Activated naive CD4-positive, alpha-beta T cell treated with anti-CD3 and anti-CD28 coated beads for 36 hours (primary cell): ENCODE measurements at places on chromosomes 1 and 21. TPM values are rescaled to one million over a fixed set of nuclear protein-coding genes. Genes with fewer than 3 reads are reported as not detected.

Gene CLEC20A
- total RNA-seq: not detected

GRCh38 chr1:221487781-221488524 lies 253.9 kb downstream of the DUSP10 start:
- no peak for DNase-seq
- H3K27me3 ChIP-seq: no peaks in the 10 kb centered on the region
- H3K36me3 ChIP-seq: no peaks in the 10 kb centered on the region
- no peak overlapping the region for H3K4me3 ChIP-seq
- H3K27ac ChIP-seq: no peak overlapping the region
- no peaks in the 10 kb centered on the region for H3K4me1 ChIP-seq

DNA sequence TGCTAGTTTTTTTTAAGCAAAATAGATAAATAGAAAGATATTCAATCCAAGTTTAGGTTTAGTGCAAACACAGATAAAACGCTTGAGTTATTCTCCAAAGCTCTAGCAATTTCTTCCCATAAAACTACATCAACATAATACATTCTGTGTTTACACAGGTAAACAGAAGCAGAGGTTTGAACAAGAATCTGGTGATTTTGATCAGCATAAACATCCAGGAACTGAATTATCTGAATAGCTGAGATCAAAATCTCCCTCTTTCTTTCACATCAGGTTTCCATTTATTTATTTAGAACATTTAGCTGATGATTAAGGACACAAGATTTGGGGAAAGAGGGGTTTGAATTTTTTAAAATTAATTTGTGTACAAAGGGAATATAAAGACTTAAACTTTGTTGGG lies 1564.6 kb downstream of the MRPL39 start:
- no peak overlapping the region for H3K27ac ChIP-seq
- no peak overlapping the region for H3K4me3 ChIP-seq
- no peaks in the 10 kb centered on the region for H3K27me3 ChIP-seq
- H3K4me1 ChIP-seq: peaks cover 15% of the 10 kb centered on the region
- H3K36me3 ChIP-seq: no peaks in the 10 kb centered on the region
- no peak for DNase-seq

GRCh38 chr1:199641531-199641930 lies 386.0 kb upstream of the NR5A2 start:
- no peaks in the 10 kb centered on the region for H3K4me1 ChIP-seq
- H3K36me3 ChIP-seq: no peaks in the 10 kb centered on the region
- no peaks in the 10 kb centered on the region for H3K27me3 ChIP-seq
- H3K4me3 ChIP-seq: no peak overlapping the region
- H3K27ac ChIP-seq: no peak overlapping the region
- DNase-seq: no peak

DNA sequence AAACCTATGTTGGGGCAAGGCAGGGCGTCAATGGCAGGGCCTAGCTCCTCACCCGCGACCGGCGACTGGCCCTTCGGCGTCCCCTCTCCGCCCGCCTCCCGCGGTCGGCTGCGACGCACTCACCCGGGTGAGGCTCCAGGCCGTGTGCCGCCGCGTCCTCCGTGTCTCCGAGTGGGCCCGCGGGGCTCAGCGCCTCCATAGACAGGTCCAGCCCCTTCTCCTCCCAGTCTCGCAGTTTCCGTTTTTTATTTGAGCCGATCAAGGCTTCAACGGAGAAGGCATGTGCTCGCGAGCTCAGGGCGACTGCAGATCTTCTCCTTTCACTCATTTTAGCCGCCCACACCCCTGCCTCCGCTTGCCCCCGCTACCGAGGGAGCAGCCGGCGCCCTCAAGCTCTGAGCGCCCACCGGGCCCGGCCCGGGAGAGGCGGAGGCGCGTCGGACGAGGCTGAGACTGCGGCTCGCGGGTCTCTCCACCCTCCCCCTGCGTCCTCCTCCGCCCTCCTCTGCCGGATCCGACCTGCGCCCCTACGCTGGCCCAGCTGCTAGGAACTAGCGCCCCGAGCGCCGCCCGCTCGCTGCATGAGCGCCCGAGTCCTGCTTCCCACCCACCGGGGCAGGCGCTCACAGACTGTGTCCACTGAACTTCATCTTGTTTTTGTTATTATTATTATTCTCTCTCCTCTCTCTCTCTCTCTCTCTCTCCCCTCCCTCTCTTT lies 516 bp downstream of the TBX15 start:
- H3K36me3 ChIP-seq: peaks cover 16% of the 10 kb centered on the region
- peaks cover 43% of the 10 kb centered on the region for H3K4me1 ChIP-seq
- H3K27ac ChIP-seq: peak overlapping the region; percentile 47
- DNase-seq: no peak
- H3K27me3 ChIP-seq: peaks cover 95% of the 10 kb centered on the region

DNA sequence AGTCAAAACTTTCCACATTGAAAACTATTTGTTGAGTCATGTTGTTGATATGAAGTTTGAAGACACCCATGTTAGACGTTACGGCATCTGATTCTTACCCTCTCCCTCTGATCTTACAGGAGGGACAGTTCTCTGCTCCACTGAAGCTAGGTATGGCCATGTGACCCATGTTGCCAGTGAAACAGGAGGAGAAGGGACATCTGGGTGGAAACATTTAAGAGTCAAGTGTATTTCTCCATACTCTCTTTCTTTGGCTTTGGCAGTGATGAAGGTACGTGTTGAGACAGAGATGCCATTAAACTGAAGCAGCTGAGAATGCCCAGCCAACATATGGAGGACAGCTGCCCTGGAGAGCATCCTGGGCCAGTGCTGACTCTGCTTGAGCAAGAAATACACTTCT lies 198.4 kb upstream of the PTGFR start:
- peaks cover 3% of the 10 kb centered on the region for H3K27me3 ChIP-seq
- no peak overlapping the region for H3K4me3 ChIP-seq
- no peak overlapping the region for H3K27ac ChIP-seq
- no peaks in the 10 kb centered on the region for H3K4me1 ChIP-seq

GRCh38 chr1:217188280-217189237 lies 442.3 kb downstream of the GPATCH2 start:
- no peaks in the 10 kb centered on the region for H3K36me3 ChIP-seq
- H3K4me1 ChIP-seq: no peaks in the 10 kb centered on the region
- H3K27me3 ChIP-seq: no peaks in the 10 kb centered on the region
- no peak overlapping the region for H3K27ac ChIP-seq
- no peak for DNase-seq

GRCh38 chr1:114517348-114517747 lies 6.3 kb upstream of the TRIM33 start:
- no peaks in the 10 kb centered on the region for H3K36me3 ChIP-seq
- no peak overlapping the region for H3K4me3 ChIP-seq
- H3K27me3 ChIP-seq: peaks cover 9% of the 10 kb centered on the region
- H3K27ac ChIP-seq: no peak overlapping the region
- no peak for DNase-seq

Gene PLA2G2C
- total RNA-seq: 0.95 TPM

Gene TP73
- total RNA-seq: 0.20 TPM

Gene PPIAL4G
- 0.10 TPM for total RNA-seq

GRCh38 chr1:20223106-20223505 lies 36.8 kb upstream of the PLA2G2C start:
- H3K36me3 ChIP-seq: no peaks in the 10 kb centered on the region
- no peak overlapping the region for H3K4me3 ChIP-seq
- no peak overlapping the region for H3K27ac ChIP-seq
- no peaks in the 10 kb centered on the region for H3K4me1 ChIP-seq
- DNase-seq: no peak
- peaks cover 33% of the 10 kb centered on the region for H3K27me3 ChIP-seq

Gene SMCP
- total RNA-seq: not detected

- no peak for DNase-seq
- H3K36me3 ChIP-seq: peaks cover 25% of the 10 kb centered on the region
- no peak overlapping the region for H3K4me3 ChIP-seq
- peaks cover 48% of the 10 kb centered on the region for H3K4me1 ChIP-seq
- no peak overlapping the region for H3K27ac ChIP-seq
- H3K27me3 ChIP-seq: no peaks in the 10 kb centered on the region
These were observed 15.8 kb downstream of the THRAP3 start for GRCh38 chr1:36239941-36240637.

DNA sequence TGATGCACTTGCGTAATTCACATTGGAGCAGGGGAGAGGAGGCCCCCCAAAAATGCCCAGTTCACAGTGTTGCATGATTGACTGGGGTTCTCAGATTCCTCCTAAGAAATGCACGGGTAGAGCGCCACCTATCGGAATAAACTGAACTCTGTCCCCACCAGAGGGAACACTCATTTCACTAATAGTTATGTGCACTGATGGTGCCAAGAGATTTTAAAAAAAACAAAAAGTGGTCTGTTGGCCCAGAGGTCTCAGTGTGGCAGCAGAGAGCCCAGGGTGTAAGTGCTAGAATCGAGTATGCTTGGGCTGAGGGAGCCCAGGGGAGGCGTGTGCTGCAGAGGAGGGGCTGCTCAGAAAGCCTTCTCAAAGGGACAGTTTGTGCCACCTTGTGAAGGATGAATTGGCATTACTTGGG lies 6.9 kb downstream of the PINK1 start:
- H3K4me3 ChIP-seq: no peak overlapping the region
- no peaks in the 10 kb centered on the region for H3K27me3 ChIP-seq
- H3K36me3 ChIP-seq: no peaks in the 10 kb centered on the region
- H3K4me1 ChIP-seq: peaks cover 2% of the 10 kb centered on the region
- H3K27ac ChIP-seq: no peak overlapping the region
